Activated CD8-positive, alpha-beta T cell treated with anti-CD3 and anti-CD28 coated beads, Interleukin-2, amount 10 ng/mL, durations not matched to agents 7 days and 5 days (primary cell): ENCODE measurements at places on chromosomes 12 and 14. TPM values are rescaled to one million over a fixed set of nuclear protein-coding genes. Genes with fewer than 3 reads are reported as not detected.

- peaks cover 15% of the 10 kb centered on the region for H3K27me3 ChIP-seq
- no peaks in the 10 kb centered on the region for H3K36me3 ChIP-seq
- no peak for DNase-seq
- no peaks in the 10 kb centered on the region for H3K4me1 ChIP-seq
- no peak overlapping the region for H3K27ac ChIP-seq
Observed at GRCh38 chr14:54374117-54374884, 22.5 kb upstream of the CDKN3 start.

The TPH2 gene
- total RNA-seq, result not detected

- DNase-seq, result no peak
- H3K36me3 ChIP-seq, result peaks cover 4% of the 10 kb centered on the region
- no peak overlapping the region for H3K4me3 ChIP-seq
- peaks cover 16% of the 10 kb centered on the region for H3K4me1 ChIP-seq
- H3K27me3 ChIP-seq, result no peaks in the 10 kb centered on the region
Observed at GRCh38 chr14:20422886-20423285, 9.6 kb upstream of the TEP1 start.

GRCh38 chr12:15984097-15984800 lies 73.1 kb downstream of the DERA start:
- H3K4me1 ChIP-seq, result no peaks in the 10 kb centered on the region
- H3K4me3 ChIP-seq, result no peak overlapping the region
- H3K27ac ChIP-seq, result no peak overlapping the region
- H3K36me3 ChIP-seq, result peaks cover 23% of the 10 kb centered on the region

The ZFP36L1 gene
- 73.2 TPM for total RNA-seq

The PPFIA2 gene
- not detected for total RNA-seq

The SYCP3 gene
- total RNA-seq, result 2.0 TPM

The INHBC gene
- total RNA-seq, result not detected

- H3K4me1 ChIP-seq, result peaks cover 5% of the 10 kb centered on the region
- no peaks in the 10 kb centered on the region for H3K36me3 ChIP-seq
- H3K27me3 ChIP-seq, result no peaks in the 10 kb centered on the region
- DNase-seq, result no peak
Observed at GRCh38 chr12:50825372-50825838, 17.3 kb upstream of the TMPRSS12 start.

DNA sequence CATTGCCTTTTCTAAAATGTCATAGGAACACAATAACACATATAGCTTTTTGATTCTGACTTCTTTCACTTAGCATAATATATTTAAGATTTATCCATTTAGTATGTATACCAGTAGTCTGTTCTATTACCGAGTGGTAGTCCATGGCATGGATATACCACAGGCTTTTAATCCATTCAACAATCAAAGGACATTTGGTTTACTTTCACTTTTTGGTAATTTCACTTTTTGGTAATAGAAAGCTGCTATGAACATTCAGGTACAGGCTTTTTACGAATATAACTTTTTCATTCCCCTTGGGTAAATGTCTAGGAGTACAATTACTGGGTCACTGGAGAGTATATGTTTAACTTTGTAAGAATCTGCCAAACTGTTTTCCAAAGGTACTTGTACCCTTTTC lies 100.7 kb upstream of the PRICKLE1 start:
- no peaks in the 10 kb centered on the region for H3K27me3 ChIP-seq
- peaks cover under 1% of the 10 kb centered on the region for H3K4me1 ChIP-seq
- DNase-seq, result no peak
- no peak overlapping the region for H3K27ac ChIP-seq

GRCh38 chr12:51661199-51661598 lies 70.2 kb downstream of the SCN8A start:
- H3K4me1 ChIP-seq, result no peaks in the 10 kb centered on the region
- H3K36me3 ChIP-seq, result no peaks in the 10 kb centered on the region
- H3K27ac ChIP-seq, result no peak overlapping the region

The RNASE3 gene
- total RNA-seq, result not detected

The AQP6 gene
- total RNA-seq, result not detected
